A549 treated with CpdA at 1 μM for 4 hours (cell line): ENCODE measurements at places on chromosomes 4 and X. TPM values are rescaled to one million over a fixed set of nuclear protein-coding genes. Genes with fewer than 3 reads are reported as not detected.

Gene NPY2R
- total RNA-seq: 0.03 to 0.08 TPM in 2 of 5 replicates, not detected in the others

Gene OR13H1
- not detected in 5 replicates for total RNA-seq

Gene SOWAHB
- 0.06 TPM in 1 of 5 replicates, not detected in the others for total RNA-seq

Gene DCAF4L1
- total RNA-seq: 0.10 to 0.30 TPM (median 0.17 TPM) in 5 replicates
